ENCODE measurements at places on chromosomes 12 and 14.

DNA sequence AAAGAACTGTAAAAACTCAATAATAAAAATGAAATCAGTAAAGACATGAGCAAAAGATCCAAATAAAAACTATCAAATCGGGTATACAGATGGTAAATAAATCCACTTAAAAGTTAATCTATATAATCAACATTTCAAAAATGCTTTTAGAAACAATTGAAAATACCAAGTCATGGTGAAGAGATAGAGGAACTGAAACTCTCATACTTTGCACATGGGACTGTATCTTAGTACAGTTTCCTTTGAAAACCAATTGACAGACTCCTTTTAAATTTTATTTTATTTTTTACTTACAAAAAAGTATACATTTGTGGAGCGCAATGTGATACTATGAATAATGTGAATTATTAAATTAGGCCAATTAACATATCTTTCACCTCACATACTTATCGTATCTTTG lies 98.6 kb upstream of the FAR2 start:
- DNase-seq: no peak

DNA sequence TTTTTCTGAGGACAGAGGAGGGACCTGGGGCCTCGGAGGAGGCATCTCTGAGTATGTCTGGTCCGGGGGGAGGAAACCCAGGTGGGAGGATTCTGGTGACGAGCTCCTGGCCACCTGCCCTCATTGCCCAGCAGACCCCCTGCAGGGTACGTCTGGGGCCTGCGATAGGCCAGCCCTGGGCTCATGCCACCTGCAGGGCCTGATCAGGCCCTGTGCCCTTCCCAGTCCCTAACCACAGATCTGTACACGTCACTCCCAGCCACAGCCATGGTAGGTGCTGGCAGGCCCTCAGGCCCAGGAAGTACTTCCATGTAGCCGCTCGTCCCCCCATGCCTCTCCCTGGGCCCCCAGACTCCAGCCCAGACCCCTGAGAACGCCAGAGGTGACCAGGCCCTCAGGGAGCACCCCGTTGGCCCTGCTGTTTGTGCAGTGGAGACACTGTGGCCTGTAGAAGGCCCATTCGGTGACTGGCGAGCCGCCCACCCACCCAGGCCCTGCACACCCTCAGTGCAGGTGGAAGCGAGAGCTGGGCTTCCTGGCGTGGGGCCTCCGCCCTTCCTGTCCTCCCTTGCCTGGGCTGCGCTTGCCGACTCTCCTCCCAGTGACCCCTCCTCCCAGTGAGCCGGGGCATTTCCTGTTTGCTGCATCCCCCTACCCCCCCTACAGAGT lies 5.7 kb downstream of the INF2 start:
- DNase-seq: no peak

DNA sequence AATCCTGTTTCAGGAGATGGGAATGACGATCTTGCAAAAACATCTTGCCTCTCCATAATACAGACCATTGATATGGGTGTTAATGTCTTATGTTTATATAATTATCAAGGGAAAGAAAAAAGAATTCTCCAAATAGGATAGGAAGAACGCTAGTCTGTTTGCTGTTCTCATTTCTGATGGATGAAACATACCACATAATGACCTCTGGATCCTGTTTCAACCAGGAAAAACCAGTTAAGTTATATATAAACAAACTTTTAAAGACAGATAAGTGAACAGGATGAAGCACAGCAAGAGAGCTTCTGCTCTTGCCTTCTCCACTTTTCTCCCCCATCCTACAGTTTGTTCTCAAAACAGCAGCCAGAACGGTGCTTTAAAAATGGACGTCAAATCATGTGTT lies 27.8 kb downstream of the COQ6 start:
- DNase-seq: no peak

GRCh38 chr12:2156333-2156732 lies 103.5 kb downstream of the CACNA1C start:
- no peak for DNase-seq

GRCh38 chr14:95226801-95227200 lies 69.5 kb upstream of the DICER1 start:
- no peak for DNase-seq

DNA sequence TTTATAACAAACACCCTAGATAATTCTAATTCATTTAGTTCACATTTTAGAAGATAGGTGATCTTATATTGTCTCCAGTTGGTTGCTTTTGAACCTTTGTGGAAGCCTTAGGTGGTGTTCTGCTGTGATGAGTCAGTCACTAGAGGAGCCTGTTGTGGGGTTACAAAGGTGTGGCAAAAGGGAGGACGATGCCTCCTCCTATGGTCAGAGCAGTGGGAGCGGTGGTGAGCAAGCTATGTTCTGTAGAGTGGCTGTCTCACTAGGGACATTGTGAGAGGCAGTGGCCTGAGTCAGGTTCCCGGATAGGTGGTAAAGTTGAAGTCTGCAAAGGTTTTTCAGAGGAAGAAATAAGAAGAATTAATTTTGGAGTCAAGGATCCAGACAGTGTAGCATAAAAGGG lies 71.6 kb upstream of the USP44 start:
- DNase-seq: no peak

- DNase-seq: no peak
These were observed 748 bp downstream of the MAPKAPK5 start for GRCh38 chr12:111842556-111843396.

- no peak for DNase-seq
These were observed 12.5 kb downstream of the LIN7A start for GRCh38 chr12:80925237-80925636.

- DNase-seq: no peak
These were observed 20.3 kb downstream of the HEBP1 start for GRCh38 chr12:12979731-12980259.

GRCh38 chr12:16949371-16949770 lies 343.4 kb upstream of the LMO3 start:
- no peak for DNase-seq

GRCh38 chr12:18158774-18159557 lies 69.0 kb upstream of the RERGL start:
- no peak for DNase-seq
